ENCODE measurements at places on chromosomes 16 and 17.

GRCh38 chr17:70447588-70447987 is 278.3 kb downstream of the KCNJ2 start:
- no peak for DNase-seq

GRCh38 chr16:77871932-77872331 is 83.6 kb downstream of the VAT1L start:
- DNase-seq: no peak

DNA sequence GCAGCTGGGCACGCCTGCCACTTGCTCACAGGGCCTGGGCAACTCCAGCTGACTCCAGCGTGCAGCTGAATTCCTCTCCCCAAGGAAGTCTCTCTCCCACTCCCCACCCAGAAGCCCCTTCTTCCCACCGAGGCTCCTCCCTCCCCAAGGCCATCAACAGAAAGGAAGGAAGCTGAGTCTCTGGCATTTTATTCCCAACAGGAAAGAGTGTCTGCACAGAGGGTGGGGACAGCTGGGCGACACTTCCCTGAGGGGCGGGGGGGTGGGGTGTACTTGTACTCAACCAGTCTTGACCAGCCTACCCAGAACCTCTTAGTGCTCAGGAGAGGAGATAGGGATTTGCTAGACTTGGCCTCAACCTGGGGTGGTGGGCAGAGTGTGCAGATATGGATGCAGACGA is at the start of gene EXOC3L1:
Gene EXOC3L1 (minus strand): TSS at position 96 of the 400 bp plus-strand sequence. CDS start 460 bp downstream, outside the sequence.
- DNase-seq: no peak

DNA sequence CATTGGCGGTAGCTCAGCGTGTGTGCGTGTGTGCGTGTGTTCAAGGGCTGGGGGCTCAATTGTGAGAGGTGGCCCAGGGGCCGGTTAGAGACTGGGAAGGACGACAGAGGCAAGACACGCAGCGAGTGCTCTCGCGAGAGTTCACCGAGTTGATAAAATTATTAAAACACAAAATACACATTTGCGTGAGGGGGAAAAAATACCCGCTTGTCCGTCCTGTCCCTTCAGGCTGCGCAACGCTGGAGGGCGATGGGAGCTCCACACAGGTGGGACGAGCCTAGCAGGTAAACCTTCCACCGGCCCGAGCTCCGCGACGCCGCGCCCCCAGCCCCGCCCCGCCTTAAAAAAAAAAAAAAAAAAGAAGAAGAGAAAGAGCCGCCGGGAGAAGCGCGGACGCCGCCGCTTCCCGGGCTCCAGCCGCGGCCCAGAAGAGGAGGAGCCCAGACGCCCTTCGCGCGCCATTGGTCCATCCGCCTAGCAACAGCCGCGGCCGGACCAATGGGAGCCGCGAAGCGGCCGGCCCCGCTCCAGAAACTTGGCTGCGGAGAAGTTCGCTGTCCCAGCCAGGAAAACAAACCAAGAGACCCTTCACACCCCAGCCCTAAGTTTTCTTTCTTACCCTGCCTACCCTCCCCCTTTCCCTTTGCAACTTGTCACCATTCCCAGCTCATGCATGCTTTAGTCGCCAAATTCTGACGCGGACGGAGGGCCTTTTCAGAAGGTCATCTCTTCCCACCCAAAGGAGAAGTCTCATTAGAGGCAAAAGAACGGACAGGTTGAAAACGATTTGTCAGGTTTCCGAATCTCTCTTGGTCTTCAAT is 169.9 kb upstream of the MAF start:
- peak; percentile 74 for DNase-seq

- no peak for DNase-seq
These were observed 48.4 kb downstream of the SOCS1 start for GRCh38 chr16:11207646-11208045.

DNA sequence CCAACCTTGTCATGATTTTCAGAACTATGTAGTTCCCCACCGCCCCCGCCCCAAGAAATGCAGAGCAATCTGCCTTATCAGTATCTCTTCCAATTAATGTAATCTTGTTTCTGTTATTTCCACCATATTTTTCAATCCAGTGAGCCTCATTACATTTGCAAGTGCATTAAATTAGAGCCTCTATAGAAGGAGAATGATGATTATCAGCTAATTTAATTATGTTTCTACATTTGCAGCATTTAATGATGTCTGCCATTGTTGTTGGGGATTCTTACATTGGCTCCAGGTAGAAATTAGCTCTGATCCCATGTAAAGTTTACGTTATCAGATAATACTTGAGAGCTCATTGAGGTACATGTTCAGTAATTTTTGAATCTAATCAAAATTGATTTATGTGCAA is 707.0 kb upstream of the RBFOX1 start:
- no peak for DNase-seq

- no peak for DNase-seq
These were observed 113.5 kb downstream of the CLEC16A start for GRCh38 chr16:11057711-11058345.

DNA sequence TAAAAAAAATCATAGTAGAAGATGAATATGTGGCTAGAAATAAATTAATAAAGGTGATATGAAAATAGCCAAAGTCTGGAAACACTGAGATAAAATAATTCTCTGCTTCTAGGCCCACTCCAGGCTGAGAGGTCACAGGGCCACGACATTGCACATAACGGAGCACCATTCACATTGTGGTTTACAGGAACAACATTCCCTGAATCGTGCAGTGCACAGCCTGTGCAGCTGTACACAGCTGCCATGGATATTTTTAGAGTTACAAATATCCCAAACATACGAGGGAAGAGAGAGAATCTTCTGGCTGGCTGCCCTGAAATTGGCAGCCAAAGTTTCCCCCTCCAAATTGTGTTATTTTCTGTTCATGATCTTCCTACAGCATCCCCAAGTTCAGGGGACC is 68.8 kb downstream of the GSG1L start:
- DNase-seq: no peak

DNA sequence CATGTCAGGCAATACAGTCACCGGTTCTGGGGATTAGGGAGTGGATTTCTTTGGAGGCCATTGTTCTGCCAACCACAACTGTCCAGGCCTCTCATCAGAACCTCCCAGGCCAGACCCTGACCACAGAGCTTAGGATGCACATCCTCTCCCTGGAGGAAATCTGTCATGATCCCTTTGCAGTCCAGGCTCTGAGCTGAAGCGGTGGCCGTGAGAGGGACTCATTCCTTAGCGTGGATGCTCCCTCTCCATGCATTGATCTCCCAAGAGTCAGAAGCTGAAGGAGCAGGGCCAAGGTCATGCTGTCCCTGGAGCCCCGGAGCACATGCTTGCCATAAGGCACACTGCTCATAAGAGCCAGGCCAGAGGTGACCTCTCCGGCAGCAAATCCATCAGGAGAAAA is 181.4 kb downstream of the COPRS start:
- DNase-seq: no peak

- DNase-seq: no peak
These were observed 11.2 kb upstream of the CEP20 start for GRCh38 chr16:15899538-15900100.

GRCh38 chr16:69367980-69368379 is 16.4 kb upstream of the TMED6 start:
- no peak for DNase-seq

GRCh38 chr17:62105357-62105756 is 40.3 kb upstream of the MED13 start:
- DNase-seq: peak; percentile 13

- peak; percentile 5 for DNase-seq
These were observed 288.6 kb upstream of the ELAC2 start for GRCh38 chr17:13306310-13306962.

DNA sequence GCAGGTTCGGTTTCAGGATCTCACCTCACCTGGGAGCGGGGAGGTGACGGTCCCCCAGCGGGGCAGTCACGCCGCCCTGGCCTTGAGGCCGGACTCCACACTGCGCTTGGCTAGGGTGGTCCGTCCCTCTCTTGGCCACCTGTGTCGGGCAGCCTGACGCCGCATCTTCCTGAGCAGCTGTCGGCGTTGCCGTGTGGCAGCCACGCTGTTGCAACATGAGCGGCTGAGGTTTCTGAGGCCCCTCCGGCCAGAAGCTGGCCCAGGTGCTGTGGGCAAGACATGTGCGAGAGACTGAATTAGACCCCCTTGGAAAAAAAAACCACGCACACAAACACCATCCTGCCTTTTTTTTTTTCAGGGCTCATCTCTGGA is 49.2 kb downstream of the IRF8 start:
- no peak for DNase-seq

GRCh38 chr16:17590711-17591654 is 120.2 kb upstream of the XYLT1 start:
- DNase-seq: no peak

- no peak for DNase-seq
These were observed 83.3 kb upstream of the ZKSCAN2 start for GRCh38 chr16:25340973-25341372.

GRCh38 chr17:6472517-6472916 is 28.3 kb downstream of the PIMREG start:
- DNase-seq: no peak

DNA sequence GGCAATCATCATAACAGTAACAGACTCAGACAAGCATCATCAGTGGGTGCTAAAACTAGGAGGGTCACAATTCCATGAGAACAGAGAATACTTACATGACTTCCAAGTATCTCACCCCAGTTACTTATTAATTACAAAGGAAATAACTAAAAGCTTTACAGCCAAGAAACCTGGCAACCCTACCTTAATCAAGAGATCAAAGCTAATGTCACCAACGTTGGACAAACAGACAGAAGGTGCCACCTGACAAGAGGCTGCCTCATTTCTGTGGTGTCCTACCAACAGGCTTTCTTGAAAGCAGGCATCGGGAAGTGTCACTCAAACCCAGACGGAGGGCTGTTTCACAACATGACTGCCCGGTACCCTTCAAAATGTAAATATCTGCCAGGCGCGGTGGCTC is 84.6 kb downstream of the RMI2 start:
- DNase-seq: no peak

- no peak for DNase-seq
These were observed 4.4 kb downstream of the NTAN1 start for GRCh38 chr16:15051387-15051951.

- DNase-seq: no peak
These were observed 26.5 kb upstream of the ADGRG1 start for GRCh38 chr16:57601801-57602478.

DNA sequence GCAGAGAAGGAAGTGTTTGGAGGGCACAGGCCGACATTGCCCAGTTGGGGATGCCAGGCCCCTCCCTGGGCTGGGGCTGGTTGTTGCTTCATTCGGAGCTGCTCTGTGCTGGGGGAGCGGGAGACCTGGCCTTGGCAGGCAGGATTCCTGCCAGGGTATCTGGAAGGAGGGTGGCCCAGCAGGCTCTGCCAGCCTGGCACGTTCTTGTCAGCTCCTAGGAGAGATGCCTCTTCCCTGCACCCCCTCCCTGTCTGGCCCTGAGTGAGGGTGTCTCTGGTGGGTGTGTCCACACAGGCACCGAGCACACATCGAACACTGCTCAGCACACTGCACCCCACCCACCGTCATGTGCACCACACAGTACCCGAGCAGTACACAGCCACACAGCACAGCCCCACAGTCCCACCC is 35.2 kb downstream of the ARHGAP23 start:
- DNase-seq: no peak

DNA sequence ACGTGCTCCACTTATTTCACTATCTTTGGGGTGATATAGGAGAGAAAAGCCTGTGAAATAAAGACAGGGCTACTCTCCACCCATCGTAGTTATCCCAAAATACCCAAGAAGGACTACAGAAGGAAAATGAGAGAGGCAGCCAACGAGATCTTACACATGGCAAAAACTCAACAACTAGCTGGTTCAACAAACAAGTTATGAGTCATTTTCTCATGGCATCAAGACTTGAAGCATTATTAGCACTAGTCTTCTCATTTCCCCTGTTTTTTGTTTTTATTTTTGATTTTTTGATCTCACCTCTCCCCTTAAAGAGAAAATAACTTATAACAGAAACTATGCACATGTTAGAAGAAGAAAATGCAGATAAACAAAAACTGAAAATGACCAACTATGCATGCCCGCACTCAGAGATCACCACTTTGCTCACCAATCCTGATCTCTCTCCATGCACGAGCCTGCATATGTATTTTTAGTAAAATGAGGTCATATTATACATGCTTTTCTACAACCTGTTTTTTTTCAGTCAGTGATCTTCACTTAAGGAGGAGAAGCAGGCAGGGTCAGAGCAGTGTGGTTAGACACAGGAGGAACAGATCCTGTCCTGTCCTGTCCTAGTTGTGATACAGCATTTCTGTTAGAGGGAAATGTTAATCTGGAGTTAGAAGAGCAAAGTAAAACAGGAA is 22.8 kb downstream of the FAM117A start:
- DNase-seq: no peak

GRCh38 chr17:6077752-6078151 is 7.6 kb downstream of the WSCD1 start:
- DNase-seq: no peak

DNA sequence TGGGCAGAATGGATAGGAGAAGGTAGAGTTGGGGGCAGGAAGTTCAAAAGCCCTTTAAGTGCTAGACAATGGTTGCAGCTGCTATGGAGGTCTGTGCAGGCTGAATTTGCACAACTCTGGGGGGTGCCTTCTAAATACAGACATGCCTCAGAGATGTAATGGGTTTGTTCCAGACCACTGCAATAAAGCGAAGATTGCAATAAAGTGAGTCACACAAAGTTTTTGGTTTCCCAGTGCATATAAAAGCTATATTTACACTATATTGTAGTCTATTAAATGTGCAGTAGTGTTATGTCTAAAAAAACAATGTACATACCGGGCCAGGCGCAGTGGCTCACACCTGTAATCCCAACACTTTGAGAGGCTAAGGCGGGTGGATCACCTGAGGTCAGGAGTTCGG is 60.5 kb upstream of the MYOCD start:
- no peak for DNase-seq

- no peak for DNase-seq
These were observed 291.9 kb upstream of the ZFHX3 start for GRCh38 chr16:73339821-73340220.

DNA sequence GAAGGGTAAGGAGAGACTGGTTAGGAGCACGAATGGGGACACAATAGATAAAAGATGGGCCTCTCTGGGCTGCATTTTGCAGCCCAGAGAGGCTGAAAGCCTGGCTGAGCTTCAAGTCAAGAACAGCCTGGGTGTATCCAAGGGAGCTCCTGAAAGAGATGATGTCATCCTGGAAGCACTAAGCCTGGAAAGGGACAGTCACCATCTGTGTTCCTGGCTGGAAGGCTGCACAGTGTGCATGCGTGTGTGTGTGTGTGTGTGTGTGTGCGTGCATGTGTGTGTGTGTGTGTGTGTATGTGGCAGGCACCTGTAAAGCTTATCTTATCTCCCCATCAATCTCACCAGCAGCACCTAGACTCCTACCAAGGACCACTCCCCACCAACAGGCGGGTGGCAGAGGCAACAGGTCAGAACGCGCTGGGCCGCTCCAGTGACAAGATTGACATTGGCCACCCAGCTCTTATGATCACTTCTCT is 44.1 kb downstream of the COG7 start:
- DNase-seq: no peak

DNA sequence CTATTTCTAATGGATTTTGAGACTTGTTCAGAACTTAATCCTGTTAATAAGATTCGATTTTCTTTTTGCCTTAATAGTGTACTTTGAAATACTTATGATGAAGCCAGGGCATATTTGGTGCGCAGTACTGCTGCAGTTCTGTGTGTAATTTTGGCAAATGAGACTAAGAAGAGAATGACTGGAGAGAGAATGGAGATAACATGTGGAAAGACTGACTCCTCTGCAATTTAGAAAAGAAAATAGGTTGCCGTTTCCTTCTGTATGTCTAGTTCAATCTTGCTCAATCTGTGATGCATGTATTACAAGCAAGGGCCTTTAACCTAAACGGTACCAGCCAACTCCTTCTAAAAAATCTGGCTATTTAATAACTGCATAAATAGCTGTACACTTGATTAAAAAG is 285.1 kb upstream of the CDH11 start:
- no peak for DNase-seq

All from inflammatory macrophage treated with lipopolysaccharide for 1 hour (primary cell).